ENCODE measurements at places on chromosomes 3 and 15. TPM values are rescaled to one million over a fixed set of nuclear protein-coding genes. Genes with fewer than 3 reads are reported as not detected.
A peak's percentile ranks its signal among the peaks of the same experiment; 100 is the strongest.

- no peak for DNase-seq
These were observed 66.0 kb upstream of the SLC2A2 start for GRCh38 chr3:171092467-171092911.

The GRM7 gene
- total RNA-seq: not detected

- DNase-seq: peak; percentile 56
These were observed 19.0 kb downstream of the PDHB start for GRCh38 chr3:58414538-58415197.

- no peak for DNase-seq
These were observed 54.8 kb downstream of the LMCD1 start for GRCh38 chr3:8556473-8556869.

The AP3B2 gene
- 0.29 TPM for total RNA-seq

The GOLIM4 gene
- 55.2 TPM for total RNA-seq

The LCTL gene
- total RNA-seq: 1.8 TPM

The PLOD2 gene
- total RNA-seq: 93.9 TPM

DNA sequence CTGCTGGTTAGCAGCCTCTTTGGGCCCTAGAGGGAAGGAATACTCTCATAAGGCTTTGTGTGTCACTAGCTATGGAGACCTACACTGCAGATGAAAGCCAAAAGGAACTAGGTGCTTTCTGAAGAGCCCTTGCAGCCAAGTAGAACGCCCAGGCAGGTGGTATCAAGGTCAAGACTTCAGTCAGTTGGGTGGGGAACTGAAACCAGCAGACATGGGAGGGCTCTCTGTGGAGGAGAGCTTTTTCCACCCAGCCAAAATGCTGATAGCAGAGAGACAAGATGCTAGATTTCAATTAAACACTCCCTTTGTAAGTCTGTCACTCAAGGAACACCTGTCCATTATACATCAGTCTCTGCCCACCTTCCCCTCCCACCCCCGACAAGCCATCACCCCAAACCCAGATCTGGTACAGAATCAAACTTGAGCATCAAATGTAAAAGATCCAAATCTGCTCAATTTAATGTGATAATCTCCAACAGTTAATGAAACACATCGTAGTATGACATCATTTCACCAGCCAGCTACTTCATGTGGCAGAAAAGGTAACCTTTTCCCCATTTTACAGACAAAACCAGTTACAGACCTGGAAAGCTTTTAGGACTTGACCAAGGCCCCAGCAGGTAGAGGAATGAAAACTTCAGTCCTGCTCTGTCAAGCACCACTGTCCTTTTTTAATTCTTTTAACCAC, 14.6 kb downstream of the MRPS25 start:
- DNase-seq: no peak

GRCh38 chr3:138921316-138922292, 25.3 kb downstream of the FOXL2 start:
- peak; percentile 89 for DNase-seq

- no peak for DNase-seq
These were observed 39.8 kb downstream of the PRKCD start for GRCh38 chr3:53200501-53201498.

The ISLR2 gene
- total RNA-seq: not detected

DNA sequence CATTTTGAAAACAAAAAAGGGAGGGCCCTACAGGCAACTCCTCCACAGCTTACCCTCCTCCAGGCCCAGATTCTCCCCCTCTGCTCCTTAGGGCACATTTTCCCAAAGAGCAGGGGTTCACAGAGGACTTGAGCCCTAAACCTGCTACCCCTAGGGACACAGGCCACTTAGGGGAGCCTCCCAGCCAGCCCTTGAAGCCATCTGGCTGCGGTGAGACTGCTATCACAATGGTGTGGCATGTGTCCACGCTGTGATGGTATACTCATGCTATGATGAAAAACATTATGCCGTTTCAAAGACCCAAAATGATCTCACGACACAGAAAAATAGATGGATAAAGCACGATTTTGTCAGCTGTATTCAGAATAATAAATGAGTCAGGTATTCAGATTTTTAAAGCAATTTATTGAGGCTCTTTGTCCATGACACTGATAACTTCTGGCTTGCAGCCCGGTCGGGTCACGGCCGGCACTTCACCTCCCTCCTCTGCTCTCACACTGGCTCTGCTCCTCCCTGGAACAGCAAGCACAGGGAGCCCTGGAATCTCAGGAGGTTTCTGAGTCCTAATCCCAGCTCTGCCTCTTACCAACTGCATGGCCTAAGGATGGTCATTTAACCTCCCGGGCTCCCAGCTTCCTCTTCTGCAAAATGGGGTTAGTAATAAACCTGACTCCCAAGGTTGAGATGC, 115.3 kb downstream of the MEGF11 start:
- no peak for DNase-seq

- DNase-seq: no peak
These were observed 255.3 kb downstream of the FEZF2 start for GRCh38 chr3:62117903-62118548.

DNA sequence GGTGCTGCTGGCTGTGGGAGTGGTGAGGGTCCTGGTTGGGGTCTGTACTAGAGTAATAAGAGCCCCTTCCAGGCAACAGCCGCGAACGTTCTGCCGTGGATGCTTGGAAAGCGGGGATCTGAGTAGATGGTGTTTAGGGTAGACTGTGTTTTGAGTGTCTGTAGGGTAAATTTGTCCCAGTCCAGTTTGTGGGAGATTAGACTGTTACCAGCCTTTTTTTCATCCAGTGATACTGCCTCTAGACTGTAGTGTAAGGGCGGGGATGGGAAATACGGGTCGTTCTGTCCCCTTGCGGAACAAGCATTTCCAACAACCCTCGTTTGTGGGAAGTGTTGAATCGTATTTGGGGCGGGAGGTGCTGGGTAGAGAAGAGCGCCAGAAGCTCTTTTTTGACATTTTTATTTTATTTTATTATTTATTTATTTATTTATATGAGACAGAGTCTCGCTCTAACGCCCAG, 424 bp downstream of the HAUS2 start:
- peak; percentile 45 for DNase-seq

The TPRA1 gene
- 61.8 TPM for total RNA-seq

DNA sequence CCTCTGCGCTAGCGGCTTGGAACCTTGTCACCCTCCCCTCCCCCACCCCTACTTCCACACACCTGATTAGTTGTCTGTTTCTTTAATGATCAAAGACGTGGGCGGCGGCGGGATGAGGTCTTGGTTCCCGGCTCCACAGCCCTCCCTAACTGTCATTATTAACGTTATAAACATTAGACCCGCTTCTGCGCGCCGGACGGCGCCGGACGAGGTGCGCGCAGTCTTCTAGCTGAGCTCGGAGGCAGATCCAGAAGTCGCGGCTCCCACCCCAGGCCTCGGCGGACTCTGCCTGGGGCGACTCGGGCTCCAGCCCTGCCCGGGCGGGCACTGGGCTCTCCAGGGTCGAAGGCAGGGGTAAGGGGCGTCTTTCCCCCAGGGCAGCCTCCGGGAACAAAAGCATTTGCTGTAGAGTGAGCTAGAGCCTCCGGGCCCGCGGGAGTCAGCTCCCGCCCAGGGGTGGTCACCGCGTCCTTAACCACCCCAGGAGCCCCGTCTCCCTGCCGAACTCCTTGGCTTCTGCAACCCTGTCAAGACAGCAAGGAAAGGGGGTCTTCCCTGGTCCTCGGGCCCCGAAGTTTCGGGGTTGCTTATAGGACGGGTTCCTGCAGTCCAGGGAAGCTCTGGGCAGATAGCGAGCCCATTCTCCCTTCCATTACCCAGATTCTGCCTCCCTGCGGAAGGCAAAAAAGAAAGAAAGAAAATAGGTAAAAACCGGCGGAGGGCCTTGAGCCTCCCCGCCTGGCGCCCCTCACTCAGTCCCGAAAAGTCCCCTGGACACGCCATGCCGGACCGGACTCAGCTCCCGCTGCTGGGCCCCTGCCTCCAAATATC, 2.2 kb upstream of the ISLR2 start:
- no peak for DNase-seq

GRCh38 chr15:50905055-50905454, 3.4 kb upstream of the AP4E1 start:
- DNase-seq: no peak

- no peak for DNase-seq
These were observed 225.6 kb upstream of the ATP11B start for GRCh38 chr3:182567700-182568099.

DNA sequence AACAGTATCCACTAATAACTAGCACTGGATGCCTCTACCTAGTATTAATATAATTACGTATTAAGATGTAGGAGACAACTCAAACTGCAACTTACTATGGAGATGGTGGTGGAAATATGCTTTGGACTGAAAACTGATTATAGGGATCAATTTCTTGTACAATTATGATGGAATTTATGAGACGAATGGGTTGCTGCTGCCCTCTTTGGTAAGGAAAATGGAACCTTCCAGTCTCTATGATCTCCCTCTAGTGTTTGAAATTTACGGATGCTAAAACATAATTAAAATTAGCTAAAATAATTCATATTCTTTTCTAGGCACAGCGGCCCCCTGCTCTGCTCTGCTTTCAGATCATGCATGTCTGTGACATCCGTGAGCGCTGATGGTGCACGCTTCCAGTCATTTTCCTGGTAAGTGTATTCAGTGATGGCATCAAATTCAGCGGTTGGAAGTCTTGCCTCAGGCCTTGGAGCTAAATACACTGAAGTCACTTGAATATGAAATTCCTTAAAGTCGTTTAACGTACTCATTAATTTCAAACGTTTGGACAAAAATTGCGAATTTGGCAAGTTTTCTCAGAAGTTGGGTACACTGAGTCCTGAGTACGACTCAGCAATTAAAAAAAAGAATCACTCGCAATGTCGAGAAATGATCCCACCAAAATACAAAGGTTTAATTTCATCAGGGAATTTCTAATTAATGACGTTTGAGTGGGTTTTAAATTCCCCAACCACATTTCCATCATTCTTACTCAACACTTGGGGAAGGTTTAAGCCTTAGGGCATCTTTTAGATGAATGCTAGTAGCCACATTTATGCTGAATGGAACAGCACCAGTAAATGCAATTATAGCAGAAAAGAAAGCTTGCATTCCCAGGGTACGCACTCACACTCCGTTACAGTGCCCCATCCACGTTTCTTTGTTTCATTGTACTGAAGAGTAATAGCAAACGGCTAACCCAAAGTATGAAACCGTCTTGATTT, 132.6 kb downstream of the NR2F2 start:
- DNase-seq: no peak

The SLC41A3 gene
- 42.3 TPM for total RNA-seq

DNA sequence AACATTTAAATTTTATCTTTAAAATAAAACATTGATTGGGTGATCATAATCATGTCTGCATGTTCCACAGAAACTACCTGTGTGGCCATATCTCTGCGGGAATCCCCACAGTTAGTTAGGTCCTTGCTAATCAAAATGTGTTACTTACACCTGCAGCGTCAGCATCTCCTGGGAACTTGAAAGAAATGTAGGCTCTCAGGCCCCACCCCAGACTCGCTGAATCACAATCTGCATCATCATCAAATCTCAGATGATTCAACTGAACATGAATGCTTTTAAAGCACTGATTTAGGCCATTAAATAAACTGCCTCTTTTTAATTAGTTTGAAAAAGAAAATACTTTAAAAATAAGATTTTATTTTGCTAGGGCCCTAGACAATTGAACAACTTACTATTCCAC, 577.8 kb downstream of the PYDC2 start:
- DNase-seq: peak; percentile 82

- DNase-seq: peak; percentile 36
These were observed 471.0 kb upstream of the PROK2 start for GRCh38 chr3:72255791-72256559.
